ENCODE measurements at places on chromosomes 7 and 10.

- no peak for DNase-seq
Measured at GRCh38 chr10:29254123-29255046, 34.5 kb upstream of the LYZL1 start.

DNA sequence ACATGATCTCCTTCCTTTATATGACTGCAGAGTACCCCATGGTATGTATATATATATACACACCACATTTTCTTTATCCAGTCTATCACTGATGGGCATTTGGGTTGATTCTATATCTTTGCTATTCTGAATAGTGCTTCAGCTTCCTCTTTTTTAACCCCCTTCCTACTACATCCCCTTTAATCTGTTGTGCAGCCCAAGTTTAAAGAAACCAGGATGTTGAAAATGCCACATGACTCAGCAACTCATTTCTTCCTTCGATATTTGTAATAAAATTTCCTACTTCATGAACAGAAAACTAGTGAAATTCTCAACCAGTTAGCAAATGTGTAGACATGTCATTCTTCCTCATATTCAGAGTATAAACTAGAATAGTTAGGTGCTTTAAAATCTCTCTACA is 1245.7 kb upstream of the SORCS1 start:
- no peak for DNase-seq

DNA sequence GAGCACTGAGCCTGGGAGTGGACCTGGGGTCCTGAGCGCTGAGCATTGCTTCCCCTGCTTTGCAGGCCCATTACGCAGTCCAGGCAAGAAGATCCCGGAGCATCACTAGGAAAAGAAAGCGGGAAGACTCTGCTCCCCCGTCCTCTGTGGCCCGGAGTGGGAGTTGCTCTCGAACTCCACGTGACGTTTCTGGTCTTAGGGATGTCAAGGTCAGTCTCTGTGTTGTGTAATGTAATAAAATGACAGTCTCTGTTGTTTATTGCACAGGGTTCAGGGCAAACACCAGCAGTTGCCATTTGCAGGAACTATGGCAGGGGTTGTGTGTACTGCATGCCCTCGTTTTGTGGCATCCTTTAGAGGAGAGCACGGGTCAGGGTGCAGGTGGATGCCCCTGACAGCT is 10.0 kb downstream of the IDI2 start:
- no peak for DNase-seq

- DNase-seq: no peak
Measured at GRCh38 chr10:62188021-62188616, 80.5 kb downstream of the RTKN2 start.

DNA sequence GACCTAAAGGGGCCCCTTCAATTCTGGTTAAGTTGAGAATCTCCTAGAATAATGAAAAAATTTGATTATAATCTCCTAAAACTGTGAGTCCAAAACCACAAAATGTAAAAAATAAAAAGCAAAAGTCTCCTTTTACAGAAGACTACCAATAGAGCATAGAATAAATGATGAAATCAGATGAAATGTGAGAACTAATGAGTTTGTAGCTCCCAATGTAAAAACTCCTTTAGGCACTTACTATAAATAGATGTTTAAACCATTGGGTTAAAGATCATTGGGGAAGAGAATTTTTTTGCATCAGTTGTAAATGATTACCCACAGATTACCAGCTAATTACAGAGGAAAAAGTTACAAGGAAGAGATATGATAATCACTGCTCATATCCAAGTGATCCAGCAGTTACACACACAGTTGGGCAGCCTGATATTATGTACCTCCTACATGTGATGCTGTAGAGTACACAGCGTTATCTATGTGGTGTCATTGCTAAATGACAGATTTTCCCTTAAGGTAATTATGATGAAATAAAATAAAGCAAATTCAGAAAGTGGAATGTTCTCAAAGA is 282.7 kb upstream of the SEMA3D start:
- no peak for DNase-seq

GRCh38 chr7:158257516-158258410 is 329.9 kb downstream of the PTPRN2 start:
- no peak for DNase-seq

DNA sequence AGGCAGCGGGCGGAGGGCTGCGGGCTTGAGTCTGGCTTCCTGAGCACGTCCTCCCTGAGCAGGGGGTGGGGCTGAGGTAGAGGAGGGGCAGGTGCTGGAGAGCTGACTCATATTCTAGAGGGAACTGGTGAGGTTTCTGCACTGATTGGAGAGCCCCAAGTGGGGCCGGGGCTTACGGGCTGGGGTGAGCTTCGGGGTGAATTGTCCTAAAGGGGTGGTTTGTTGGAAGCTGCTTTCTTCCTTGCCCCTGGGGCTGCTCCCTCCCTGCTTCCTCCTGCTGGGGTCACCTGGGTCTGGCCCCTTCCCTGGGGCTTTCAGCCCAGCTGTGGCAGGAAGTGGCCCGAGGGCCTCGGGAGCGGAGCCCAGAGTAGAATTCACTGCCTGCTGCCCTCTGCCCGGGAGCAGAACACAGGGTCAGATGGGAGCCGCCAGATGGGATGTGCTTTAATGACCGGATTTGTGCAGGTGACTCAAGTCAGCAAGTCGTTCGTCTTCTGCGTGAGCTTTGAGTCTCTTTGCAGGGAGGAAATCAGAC is 48.6 kb downstream of the FAM20C start:
- no peak for DNase-seq

DNA sequence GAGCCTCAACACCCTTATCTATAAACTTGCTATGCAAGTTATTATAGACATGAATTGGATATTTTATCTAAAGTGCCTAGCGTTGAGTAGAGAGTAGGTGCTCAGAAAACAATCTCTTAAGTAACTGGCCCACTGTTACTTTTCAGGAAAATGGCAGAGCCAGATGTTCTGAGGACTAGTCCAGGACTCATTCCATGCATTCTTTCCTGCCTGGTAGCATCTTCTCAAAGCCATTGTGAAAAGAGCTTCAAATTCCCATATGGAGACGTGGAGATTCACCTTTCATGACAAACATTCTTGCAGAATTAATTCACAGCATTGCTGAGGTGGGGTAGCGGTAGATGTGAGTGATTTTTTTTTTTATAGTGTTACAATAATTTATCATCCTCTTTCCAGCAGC is 35.9 kb upstream of the ITPRID1 start:
- no peak for DNase-seq

DNA sequence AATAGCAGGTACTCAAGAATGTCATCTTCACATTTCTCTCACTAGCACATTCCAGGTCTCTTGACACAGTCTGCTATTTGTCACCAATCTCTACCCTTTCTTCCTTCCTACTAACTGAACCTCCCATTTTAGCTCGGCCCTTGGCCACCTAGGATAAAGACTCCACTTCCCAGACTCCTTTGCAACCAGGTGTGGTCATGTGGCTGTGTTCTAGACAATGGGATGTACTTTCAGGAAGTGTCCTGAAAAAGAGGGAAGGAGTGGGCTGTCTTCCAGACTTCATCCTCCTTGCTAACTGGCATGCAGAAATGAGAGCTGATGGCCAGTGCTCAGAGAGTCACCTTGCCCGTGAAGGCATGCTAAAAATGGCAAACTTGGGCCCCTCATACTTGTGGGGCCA is 139.2 kb downstream of the AMPH start:
- DNase-seq: no peak

GRCh38 chr10:21740989-21741388 is 207.0 kb downstream of the MLLT10 start:
- DNase-seq: peak; percentile 21

- DNase-seq: no peak
Measured at GRCh38 chr10:131681122-131681521, 219.7 kb upstream of the PPP2R2D start.

- no peak for DNase-seq
Measured at GRCh38 chr7:132216847-132217525, 359.3 kb downstream of the PLXNA4 start.

DNA sequence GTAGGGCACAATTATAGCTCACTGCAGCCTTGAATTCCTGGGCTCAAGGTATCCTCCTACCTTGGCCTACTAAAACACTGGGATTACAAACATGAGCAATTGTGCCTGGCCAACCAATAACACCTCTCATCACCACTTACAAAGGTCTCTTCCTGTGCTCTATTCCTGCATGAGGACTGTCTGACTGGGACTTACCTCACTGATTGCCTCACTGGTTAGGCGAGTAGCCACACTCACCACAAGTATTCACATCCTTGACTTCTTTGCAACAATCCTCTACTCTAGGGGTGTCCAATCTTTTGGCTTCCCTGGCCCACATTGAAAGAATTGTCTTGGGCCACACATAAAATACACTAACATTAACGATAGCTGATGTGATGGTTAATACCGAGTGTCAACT is 22.6 kb upstream of the PDIA4 start:
- no peak for DNase-seq

DNA sequence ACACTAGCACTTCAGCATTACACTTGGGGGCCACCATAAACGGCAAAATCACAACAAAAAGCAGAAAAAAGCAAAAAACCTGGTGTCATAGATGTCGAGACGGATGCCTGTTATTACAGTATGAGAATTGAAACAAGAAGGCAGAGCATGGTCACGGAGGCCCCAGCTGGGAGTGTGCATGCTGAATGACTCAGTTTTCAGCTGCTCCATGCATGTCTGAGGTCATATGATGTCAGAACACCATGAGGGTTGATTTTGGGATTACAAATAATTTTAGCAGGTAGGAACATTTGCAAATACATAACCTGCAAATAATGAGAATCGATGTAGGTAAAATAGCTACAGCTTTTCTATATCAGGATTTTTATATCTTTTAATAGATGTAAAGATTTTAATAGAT is 19.1 kb downstream of the ZMYND11 start:
- no peak for DNase-seq

DNA sequence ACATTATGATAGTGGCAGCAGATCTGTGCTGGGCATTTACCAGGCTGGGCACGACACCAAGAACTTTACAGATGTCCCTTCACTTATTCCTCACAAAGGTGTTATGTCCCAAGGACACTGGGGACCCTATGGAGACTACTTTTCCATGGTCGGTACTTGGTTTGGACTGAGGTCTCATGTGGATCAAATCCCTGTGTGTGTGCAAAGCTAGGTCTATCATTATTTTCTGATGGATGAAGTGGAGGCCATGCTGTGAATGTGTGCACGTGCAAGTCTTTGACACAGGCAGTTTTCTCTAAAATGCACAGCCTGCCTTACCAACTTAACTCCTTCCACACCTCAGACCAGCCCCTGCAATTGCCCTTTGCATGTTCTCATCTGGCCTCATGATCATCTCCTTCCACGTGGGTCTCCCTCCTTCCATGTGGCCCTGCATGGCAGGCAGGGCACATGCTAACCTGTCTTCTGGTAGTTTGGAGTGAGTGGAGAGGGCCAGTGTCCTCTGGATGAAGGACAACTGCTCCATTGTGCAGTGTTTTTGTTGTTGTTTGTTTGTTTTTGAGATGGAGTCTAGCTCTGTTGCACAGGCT is 16.0 kb upstream of the ZNF273 start:
- DNase-seq: no peak

DNA sequence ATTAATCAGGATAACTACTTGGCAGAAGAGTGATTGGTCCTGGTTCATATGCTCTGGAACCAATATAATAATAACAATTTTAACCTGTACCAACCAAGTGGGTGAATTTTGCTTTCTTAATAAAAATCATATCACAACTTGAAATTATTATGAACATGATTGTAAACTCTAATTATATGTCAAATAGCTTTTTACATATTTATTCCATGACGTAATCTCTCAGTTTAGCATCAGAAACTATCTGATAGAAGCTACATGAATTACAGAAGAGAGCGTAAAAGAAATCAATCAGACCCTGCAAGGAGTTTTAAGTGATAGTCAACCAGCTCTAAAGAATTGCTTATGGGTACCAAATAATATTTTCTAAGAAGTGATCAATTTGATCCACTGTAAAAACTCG is 10.1 kb downstream of the GNG11 start:
- DNase-seq: no peak

GRCh38 chr10:102504179-102504975 is 605 bp downstream of the SUFU start:
- DNase-seq: peak; percentile 9

DNA sequence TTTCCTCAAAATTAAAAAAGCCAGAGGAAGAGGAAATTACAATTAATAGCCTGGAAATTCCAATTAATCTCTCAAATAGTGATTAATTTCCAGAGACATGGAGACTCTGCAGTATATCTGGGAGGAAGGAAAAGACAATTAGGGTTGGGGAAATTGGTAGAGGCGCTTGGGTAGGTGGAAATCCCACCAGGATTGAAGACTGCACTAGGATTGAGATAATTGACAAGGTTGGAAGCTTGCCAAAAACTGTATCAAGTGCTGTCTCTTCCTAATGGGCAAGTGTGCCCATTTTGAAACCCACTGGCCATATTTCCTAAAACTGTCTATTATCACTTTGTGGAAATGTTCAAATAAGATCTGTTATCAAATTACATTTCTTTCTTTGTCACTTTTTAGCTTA is 21.6 kb downstream of the CHN2 start:
- DNase-seq: no peak

DNA sequence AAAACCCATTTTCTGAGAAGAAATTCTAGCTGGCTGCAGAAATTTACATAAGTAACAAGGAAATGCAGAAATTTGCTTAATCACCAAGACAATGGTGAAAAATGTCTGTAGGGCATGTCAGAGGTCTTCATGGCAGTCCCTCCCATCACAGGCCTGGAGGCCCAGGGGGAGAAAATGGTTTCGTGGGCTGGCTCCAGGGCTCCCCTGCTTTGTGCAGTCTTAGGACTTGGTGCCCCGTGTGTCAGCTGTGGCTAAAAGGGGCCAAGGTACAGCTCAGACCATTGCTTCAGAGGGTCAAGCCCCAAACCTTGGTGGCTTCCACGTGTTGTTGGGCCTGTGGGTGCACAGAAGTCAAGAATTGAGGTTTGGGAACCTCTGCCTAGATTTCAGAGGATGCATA is 215.9 kb downstream of the GPR158 start:
- no peak for DNase-seq
